ENCODE measurements at places on chromosomes 6 and 20. TPM values are rescaled to one million over a fixed set of nuclear protein-coding genes. Genes with fewer than 3 reads are reported as not detected.

Gene SAPCD1
- total RNA-seq, result 2.0 TPM

Gene ALDH8A1
- total RNA-seq, result 0.25 TPM

Gene PNLDC1
- total RNA-seq, result not detected

Gene MCHR2
- total RNA-seq, result not detected

Gene TRIM15
- not detected for total RNA-seq

Gene MMUT
- total RNA-seq, result 10.2 TPM

Gene MEI4
- total RNA-seq, result not detected

Gene CALHM4
- 0.13 TPM for total RNA-seq

Gene TAP1
- 40.7 TPM for total RNA-seq

Gene TMEM244
- total RNA-seq, result not detected

Gene KCNK16
- not detected for total RNA-seq

Gene TCP11
- 0.13 TPM for total RNA-seq

Gene L3MBTL1
- 1.7 TPM for total RNA-seq

Gene BTBD9
- total RNA-seq, result 6.7 TPM

Gene OXT
- not detected for total RNA-seq

Gene MLIP
- total RNA-seq, result 1.3 TPM

Gene MYCT1
- total RNA-seq, result 120 TPM
